Retina (tissue), 1 donor: ENCODE measurements at places on chromosomes 6 and 20.

GRCh38 chr6:130903007-130903406, 75.8 kb downstream of the SMLR1 start:
- no peak for DNase-seq

DNA sequence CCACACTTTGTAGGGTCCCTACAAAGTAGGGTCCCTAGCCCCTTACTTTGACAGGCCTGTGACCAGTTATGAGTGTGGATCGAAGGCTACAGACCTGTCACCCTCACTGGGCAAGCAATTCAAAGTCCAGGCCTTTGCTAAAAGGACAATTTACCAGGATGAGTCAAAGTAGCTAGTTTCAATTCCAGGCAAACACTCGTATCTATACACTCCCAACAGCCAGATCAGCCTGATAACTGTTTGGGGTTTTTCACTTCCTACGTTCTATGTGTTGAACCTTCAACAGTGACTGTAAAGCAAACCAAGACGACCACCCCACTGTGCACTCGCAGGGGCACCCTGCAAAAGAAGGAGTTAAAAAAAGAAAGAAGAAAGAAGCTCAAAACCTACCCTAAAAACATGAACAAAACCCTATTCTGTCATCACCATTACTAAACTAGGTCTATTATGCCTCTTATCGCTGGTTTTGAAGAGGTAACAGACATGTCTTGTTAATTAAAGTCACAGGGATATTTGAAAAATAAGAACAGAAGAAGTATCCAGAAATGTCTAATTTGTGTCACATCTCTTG, 3.2 kb downstream of the GFOD1 start:
- DNase-seq, result no peak

- no peak for DNase-seq
These were observed 44.8 kb upstream of the CTNNBL1 start for GRCh38 chr20:37649017-37649416.

DNA sequence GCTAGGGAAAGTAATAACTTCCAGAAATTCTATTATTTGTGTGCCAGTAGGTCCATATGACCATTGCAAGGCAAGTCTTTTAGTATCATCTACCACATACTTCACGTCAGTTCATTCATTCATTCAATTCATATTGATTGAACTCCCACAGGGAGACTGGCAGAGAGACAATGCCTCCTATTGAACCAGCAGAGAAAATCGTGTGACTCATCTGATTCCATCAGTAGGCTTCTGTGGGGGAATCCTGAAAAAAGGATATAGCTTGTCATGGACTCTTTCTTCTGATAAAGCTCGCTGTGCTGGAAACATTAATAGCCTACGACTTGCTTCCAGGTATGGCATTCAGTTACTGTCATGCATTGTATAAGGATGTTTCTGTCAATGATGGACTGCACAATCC, 45.3 kb upstream of the CNR1 start:
- no peak for DNase-seq

DNA sequence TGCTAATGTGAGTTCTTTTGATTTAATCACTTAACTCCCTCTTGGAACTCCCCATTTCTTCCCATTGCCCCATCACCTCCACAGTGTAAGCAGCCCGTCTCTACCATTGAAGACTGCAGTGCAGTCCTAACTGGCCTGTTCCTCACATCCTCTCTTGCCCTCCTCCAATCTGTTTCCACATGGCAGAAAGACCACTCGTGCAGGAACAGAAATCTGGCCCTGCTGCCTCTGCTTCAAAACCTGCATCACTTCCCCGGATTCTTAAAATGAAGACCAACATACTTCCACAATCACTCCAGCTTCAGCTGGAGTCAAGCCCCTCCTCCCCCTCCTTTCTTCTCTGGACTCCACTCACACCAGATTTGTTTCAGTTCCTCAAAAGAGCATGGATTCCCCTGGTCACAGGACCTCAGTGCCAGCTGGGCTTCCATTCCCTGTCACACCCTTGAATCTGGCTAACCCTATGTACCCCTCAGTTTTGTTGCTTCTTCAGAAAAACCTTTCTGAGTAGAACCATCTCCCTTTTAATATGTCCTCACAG, 802.3 kb downstream of the MAFB start:
- no peak for DNase-seq

DNA sequence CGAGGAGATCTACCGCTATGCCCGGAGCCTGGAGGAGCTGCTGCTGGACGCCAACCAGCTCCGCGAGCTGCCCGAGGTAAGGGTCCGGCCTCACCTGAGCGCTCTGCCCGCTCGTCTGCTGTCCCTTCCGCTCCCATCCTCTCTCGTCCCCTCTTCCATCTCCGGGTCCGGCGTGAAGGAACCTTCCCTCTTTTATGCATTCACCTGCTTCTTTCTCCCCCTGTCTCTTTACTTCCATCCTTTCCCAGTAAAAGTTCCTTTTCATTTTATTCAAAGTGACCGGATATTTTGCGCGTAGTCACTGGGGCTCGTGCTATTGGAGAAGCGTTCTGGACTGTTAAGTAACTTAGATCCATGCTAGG, 516 bp downstream of the LRRC1 start:
- DNase-seq, result no peak

GRCh38 chr6:33198159-33198852, 2.2 kb downstream of the RXRB start:
- DNase-seq, result no peak

DNA sequence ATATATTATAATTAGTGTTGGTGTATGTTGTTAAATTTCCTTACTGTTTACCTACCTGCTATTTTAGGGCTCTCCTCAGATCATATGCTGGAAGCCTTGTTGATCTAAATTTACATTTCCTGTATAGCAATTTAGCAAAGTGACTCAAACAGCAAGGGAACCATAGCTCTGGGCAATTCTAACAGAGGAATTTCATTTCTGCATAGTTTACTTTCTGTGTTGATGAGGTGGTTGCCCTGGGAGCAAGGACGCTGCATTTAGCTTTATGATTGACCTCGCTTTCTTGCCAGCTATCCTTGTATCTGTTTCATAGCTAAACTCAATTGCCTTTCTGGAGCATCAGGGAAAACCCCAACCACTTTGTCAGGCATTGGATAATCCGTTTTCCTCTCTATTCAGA, 810.8 kb downstream of the GRIK2 start:
- no peak for DNase-seq

GRCh38 chr6:3370361-3371221, 86.3 kb downstream of the SLC22A23 start:
- no peak for DNase-seq

- DNase-seq, result no peak
These were observed 11.8 kb downstream of the THBS2 start for GRCh38 chr6:169241688-169242350.

GRCh38 chr6:163776196-163776905, 361.8 kb downstream of the QKI start:
- DNase-seq, result no peak

DNA sequence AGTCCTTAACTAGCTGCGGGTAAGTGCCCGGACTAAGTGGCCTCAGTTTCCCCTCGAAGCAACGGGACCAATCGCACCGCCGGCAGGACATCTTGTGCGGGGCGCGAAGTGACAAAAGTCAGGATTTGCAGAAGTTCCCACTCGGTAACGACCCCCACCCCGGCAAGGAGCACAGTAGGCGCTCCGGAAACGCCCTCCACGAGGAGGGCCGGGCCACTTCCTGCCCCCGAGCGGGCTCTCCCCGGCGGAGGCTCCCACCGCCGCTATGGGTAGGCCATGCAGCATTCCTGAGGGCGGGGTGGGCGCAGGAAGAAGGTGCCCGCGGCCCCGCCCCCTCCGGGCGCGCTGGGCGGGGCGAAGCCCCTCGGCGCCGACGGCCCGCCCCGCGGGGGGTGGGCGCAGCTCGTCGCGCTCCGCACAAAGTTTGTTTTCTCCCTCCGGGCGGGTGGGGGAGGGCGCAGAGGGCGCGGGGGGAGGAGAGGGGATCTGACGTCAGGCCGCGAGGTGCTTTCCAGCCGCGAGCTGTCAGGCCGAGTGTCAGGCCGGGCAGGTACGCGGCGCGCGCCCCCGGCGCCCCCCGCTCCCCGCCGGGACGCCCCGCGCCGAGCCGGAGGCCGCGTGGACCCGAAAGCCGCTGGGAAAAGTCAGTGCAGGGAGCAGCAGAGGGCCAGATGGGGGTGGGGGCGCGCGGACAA, at the start of gene TGIF2:
TSS of gene TGIF2 (plus strand) at position 495 of the 695 bp plus-strand sequence. CDS start 5,178 bp downstream, outside the sequence.
- DNase-seq, result peak; percentile 81

GRCh38 chr20:24546232-24546892, 76.9 kb downstream of the SYNDIG1 start:
- DNase-seq, result no peak

GRCh38 chr20:38615283-38615682, 13.7 kb downstream of the ARHGAP40 start:
- DNase-seq, result no peak

GRCh38 chr6:79584332-79584731, 46.8 kb upstream of the SH3BGRL2 start:
- no peak for DNase-seq

DNA sequence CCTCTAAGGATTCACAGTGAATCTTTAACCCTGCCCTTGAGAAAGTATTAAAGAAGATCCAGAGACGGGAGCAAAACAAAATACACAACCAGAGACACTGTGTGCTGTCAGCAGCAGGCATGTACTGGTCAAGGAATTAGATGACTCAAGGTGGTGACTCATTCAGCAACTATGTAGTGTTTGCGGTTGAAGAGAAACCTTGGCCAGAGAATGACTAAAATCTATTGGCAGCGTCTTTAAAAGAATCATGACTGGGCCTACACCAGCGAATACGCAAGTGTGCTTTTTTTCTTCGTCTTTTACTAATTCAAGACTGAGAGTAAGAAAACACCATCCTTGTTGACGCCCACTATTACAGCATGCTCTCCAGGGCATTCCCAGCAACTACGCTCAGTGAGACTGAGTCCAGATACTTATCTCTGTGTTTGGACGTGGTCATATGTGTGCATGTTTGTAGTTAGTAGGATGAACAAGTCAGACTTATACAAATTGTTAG, 72.4 kb upstream of the BACH2 start:
- DNase-seq, result no peak

- DNase-seq, result no peak
These were observed 49.2 kb downstream of the ANKS1A start for GRCh38 chr6:34938268-34938667.

GRCh38 chr6:5023923-5024322, 20.1 kb upstream of the RPP40 start:
- DNase-seq, result no peak

GRCh38 chr6:83536034-83536646, 23.8 kb downstream of the PRSS35 start:
- peak; percentile 17 for DNase-seq

- DNase-seq, result no peak
These were observed 139.4 kb downstream of the PHF3 start for GRCh38 chr6:63774961-63775360.

DNA sequence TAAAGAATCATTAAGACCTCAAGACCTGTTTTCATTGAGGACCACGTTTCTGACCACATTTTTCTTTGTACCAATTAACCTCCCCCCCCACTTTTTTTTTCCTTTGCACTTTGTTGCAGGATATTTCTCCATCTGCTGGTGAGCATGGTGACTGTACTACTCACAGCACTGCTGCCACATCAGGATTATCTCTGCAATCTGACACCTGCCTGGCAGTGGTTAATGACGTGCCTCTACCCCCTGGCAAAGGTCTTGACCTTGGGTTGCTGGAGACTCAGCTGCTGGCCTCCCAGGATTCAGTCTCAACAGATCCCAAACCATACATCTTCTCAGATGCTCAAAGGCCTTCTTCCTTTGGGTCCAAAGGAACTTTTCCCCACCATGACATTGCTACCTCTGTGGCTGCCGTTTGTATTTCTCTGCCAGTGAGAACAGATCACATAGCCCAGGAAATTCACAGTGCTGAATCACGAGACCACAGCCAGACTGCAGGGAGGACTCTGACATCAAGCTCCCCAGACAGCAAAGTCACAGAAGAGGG, 46.6 kb upstream of the EDN3 start:
- no peak for DNase-seq

DNA sequence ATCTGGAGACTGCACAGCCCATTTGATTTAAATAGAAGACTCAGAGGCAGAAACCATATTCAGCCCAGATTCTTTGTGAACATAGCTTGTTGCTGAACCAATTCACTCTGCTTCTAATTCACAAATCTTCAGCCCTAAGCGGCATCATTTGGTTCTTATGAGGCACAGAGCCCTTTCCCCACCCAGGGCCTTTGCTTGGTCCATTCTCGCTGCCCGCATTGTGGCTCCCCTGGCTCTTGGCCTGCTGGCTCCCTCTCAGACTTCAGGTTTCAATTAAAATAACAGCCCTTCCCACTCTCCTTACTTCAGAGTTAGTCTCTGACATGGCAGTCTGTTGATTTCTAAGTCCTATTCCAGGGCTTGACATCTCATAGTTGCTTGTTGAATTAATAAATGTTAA, 9.4 kb upstream of the TMEM14A start:
- DNase-seq, result no peak

- DNase-seq, result no peak
These were observed 2.6 kb downstream of the NFKBIE start for GRCh38 chr6:44262467-44263353.

DNA sequence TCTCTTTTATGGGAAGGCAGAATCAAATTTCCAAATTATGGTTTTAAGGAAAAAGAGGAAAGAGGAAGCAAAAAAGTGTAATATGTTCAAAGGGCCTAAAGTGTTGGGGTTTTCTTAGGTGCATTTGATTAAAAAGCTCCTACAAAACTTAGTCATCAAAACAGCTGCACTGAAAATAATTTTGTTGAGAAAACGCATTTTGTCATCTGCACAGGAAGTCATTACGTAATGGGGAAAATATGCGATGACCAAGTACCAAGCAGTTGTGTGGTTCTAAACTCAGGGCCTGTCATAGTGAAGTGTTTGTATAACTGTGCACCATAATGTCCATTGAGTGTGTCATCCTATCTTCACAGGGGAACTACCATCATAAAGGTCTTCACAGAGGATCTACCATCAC, 15.6 kb downstream of the HAO1 start:
- no peak for DNase-seq

- DNase-seq, result no peak
These were observed 55.4 kb downstream of the LINC00237 start for GRCh38 chr20:21050710-21051109.

DNA sequence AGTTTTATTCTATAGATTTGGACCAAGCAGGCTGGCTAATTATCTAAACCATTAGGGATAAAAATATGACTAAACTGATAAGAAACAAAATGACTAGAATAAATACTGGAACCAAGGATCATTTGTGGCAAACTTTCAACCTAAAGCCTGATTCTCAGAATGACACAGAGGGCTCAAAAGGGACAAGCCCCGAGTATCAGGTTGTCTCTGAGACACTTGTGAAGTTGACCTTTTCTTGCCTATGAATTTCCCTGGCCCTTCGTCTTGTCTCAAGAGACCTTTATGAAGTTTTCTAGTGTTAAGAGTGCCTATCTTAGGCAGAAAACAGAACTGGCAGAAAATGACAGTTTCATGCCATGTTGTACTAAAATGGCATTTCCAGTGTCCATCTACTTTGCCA, 68.3 kb downstream of the IMPG1 start:
- no peak for DNase-seq

DNA sequence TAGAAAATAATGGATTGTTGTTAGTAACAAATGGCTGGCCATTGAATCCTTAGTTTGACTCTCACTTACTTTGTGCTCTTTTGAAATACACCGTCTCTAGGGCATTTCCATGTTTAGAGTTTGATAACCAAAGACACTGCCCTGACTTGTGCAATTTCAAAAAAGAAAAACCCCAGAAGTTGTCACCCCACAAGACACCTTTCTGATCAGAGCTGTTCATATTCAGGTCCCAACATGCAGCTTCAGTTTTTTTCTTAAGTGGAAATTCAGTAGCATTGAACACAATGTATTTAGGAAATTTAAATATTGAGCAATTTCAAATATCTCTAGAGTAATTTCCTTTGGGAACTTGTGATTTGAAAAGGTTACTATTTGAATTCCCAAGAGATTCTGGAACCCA, 19.4 kb downstream of the CRYBG1 start:
- DNase-seq, result no peak
